ENCODE measurements at places on chromosomes 5 and 9.

- H3K36me3 ChIP-seq, result no peaks in the 10 kb centered on the region
- no peak for DNase-seq
- H3K27ac ChIP-seq, result no peak overlapping the region
Observed at GRCh38 chr9:9846557-9846956, 766.2 kb downstream of the PTPRD start.

DNA sequence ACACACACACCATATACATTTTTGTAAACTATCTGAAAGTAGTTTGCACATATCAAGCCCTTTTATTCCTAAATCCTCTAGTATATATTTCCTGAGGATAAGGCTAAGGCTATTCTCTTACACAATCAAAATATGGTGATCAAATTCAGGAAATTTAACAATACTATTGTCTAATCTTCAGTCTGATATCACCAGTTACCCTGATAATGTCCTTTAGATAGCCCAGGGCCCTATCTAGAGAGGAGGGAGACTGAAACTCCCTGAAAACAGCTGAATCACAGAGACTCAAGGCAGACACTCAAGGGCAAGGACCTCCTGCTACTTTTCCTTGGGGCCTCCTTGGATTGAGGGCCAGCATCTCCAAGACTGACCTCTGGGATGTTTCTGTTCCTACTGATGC lies 30.4 kb downstream of the PTTG1 start:
- no peak for DNase-seq
- H3K27ac ChIP-seq, result no peak overlapping the region
- H3K4me1 ChIP-seq, result no peaks in the 10 kb centered on the region

DNA sequence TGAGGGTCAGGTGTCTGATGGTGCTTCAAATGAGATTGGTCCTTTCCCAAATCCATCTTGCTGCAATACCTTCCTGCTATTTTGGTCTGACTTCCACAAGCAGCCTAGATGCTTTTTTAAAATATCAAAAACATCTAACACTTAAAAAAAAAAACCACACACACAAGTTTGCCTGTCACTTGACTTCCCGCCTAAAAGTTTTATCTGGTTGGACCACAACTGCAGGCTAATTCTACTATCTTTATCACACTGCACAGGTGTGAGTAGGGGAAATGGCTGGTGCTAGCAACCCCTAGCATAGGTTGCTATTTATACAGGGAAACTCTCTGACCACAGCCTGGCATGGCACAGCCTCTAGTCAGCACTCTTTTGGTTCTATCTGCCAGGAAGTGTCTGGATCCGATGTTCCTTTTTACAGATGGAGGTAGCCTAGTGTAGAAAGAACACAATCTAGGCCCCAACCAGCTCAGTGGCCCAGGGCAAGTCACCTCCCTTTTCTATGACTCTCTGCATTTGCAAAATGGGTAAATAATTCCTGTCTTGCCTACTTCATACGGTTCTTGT lies at the start of gene HEMGN:
Gene HEMGN, minus strand, starts transcription at position 92 of the 564 bp plus-strand sequence. Its CDS starts 36 bp downstream, at position 56.
- H3K36me3 ChIP-seq, result no peaks in the 10 kb centered on the region
- peaks cover 62% of the 10 kb centered on the region for H3K27me3 ChIP-seq
- DNase-seq, result no peak
- no peak within 1 kb of the TSS for H3K27ac ChIP-seq
- H3K4me1 ChIP-seq, result no peaks in the 10 kb centered on the region

- no peaks in the 10 kb centered on the region for H3K4me1 ChIP-seq
- no peak for DNase-seq
- H3K36me3 ChIP-seq, result peaks cover 14% of the 10 kb centered on the region
- H3K27ac ChIP-seq, result no peak overlapping the region
Observed at GRCh38 chr9:79671558-79671957, 99.8 kb downstream of the TLE4 start.

DNA sequence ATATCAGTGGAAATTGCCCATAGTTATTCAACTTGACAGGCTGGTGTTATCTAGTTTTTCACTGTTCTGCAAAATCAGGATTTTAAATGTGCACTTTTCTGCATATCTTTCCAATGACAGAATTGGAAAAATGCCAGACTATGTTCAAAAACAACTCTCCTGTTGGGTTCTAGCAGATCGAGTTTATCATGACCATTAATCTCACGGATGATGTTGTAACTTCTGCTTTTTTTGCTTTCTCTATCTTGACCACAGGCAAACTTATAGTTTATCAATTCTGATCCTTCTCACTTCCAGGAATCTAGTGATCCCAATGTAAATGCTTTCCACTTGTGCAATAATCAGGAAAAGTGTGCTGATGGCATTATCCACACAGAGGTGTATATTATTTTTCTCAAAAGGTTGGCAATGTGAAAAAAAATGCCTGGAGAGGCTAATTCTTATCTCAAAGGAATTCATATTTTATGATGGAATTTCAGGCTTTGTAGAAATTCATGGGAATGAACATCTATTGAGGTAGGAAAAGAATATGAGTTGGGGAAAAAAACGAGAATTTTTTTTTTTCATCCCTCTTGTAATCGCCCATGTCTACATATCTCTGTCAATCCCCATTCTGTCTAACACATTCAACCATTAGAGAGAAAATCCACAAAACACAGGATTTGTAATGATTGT lies 73.6 kb upstream of the DAB2 start:
- H3K27ac ChIP-seq, result no peak overlapping the region
- no peak overlapping the region for H3K4me3 ChIP-seq

GRCh38 chr9:125233678-125234077 lies 7.5 kb downstream of the HSPA5 start:
- peaks cover 46% of the 10 kb centered on the region for H3K36me3 ChIP-seq
- peaks cover 25% of the 10 kb centered on the region for H3K4me1 ChIP-seq
- no peaks in the 10 kb centered on the region for H3K27me3 ChIP-seq
- peak overlapping the region; percentile 85 for H3K27ac ChIP-seq

GRCh38 chr5:63131626-63132285 lies 553.1 kb downstream of the LRRC70 start:
- H3K27ac ChIP-seq, result peak overlapping the region; percentile 50
- no peak overlapping the region for H3K4me3 ChIP-seq
- H3K36me3 ChIP-seq, result no peaks in the 10 kb centered on the region
- H3K27me3 ChIP-seq, result no peaks in the 10 kb centered on the region

GRCh38 chr5:127447827-127448226 lies 69.6 kb upstream of the PRRC1 start:
- H3K4me1 ChIP-seq, result peaks cover 10% of the 10 kb centered on the region
- no peak overlapping the region for H3K4me3 ChIP-seq
- no peaks in the 10 kb centered on the region for H3K27me3 ChIP-seq
- H3K27ac ChIP-seq, result peak overlapping the region; percentile 88
- DNase-seq, result peak; percentile 75
